ENCODE measurements at places on chromosomes 2 and 18.

DNA sequence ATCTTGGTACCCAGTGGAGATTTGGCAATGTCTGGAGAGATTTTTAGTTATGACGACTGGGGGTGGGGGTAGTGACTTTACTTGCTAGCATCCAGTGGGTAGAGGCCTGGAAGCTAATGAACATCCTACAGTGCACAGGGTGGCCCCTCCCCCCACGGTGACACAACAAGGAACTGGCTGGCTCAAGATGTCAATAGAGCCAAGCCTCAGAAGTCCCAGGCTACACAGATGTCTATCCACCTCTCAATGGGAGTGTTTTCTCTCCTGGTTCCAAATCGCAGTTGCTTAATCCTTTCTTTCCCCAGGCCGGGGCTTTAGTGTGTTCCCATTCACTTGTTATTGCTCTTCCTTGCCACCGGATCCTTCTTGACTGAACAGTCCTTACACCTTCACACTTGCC is 9.3 kb upstream of the CCBE1 start:
- no peak overlapping the region for H3K4me3 ChIP-seq
- no peaks in the 10 kb centered on the region for H3K36me3 ChIP-seq
- H3K4me1 ChIP-seq = peaks cover 8% of the 10 kb centered on the region
- no peak overlapping the region for H3K27ac ChIP-seq
- H3K27me3 ChIP-seq = no peaks in the 10 kb centered on the region

DNA sequence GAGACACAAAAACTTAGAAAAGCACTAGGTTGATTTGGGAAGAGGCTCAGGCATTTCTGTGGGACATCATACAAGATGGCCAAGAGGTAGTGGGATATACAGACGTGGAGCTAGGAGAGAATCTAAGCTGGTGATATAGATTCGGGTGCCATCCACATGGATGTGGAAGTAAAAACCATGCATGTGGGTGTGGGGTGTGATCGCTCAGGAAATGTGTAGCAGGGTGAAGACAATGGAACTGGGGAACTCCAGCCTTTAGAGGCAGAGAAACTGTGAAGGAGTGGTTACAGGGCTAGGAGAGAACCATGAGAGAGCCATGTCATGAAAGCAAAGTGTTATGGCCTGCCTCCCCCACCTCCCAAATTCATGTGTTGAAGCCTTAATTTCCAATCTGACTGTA is 43.0 kb upstream of the CTLA4 start:
- H3K27ac ChIP-seq = no peak overlapping the region
- no peaks in the 10 kb centered on the region for H3K36me3 ChIP-seq
- H3K4me3 ChIP-seq = no peak overlapping the region
- no peak for DNase-seq
- H3K27me3 ChIP-seq = peaks cover 7% of the 10 kb centered on the region
- no peaks in the 10 kb centered on the region for H3K4me1 ChIP-seq

GRCh38 chr2:129829588-129829987 is 149.9 kb upstream of the RAB6C start:
- no peak overlapping the region for H3K4me3 ChIP-seq
- no peaks in the 10 kb centered on the region for H3K36me3 ChIP-seq
- no peaks in the 10 kb centered on the region for H3K27me3 ChIP-seq
- no peak overlapping the region for H3K27ac ChIP-seq

DNA sequence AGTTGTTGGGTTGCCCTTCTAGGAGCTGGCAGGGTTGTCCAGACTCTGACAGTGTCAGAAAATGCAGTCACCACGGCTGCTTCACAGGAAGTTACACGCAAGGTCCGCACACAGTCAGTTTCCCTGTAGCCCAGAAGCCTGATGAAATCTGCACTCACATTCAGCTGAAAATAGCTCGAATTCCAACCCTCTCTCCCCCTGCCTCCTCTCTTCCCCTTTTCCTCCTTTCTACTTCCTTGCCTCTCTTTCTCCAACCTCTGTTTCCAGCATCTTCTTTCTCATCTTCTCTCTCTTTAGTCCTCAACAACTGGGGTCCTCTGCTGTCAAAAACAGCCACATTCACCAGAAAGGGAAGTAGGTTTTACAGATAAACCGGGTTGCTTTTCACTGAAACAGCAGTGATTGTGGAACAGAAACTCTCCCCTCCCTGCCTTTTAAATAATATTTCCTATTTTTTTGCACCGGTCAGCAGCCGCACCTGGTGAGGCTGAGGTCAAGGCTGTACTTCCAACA is 69.3 kb downstream of the BCL11A start:
- no peaks in the 10 kb centered on the region for H3K36me3 ChIP-seq
- DNase-seq = peak; percentile 77
- H3K4me1 ChIP-seq = peaks cover 7% of the 10 kb centered on the region
- no peak overlapping the region for H3K4me3 ChIP-seq

- no peak overlapping the region for H3K27ac ChIP-seq
- no peaks in the 10 kb centered on the region for H3K27me3 ChIP-seq
- H3K4me1 ChIP-seq = peaks cover 6% of the 10 kb centered on the region
- H3K4me3 ChIP-seq = no peak overlapping the region
- peak; percentile 39 for DNase-seq
These were observed 4.7 kb downstream of the ACVR1 start for GRCh38 chr2:157871415-157871814.

GRCh38 chr18:47917923-47918610 is 12.4 kb downstream of the SMAD2 start:
- no peaks in the 10 kb centered on the region for H3K27me3 ChIP-seq
- H3K27ac ChIP-seq = no peak overlapping the region
- H3K4me3 ChIP-seq = no peak overlapping the region
- peaks cover 2% of the 10 kb centered on the region for H3K36me3 ChIP-seq

DNA sequence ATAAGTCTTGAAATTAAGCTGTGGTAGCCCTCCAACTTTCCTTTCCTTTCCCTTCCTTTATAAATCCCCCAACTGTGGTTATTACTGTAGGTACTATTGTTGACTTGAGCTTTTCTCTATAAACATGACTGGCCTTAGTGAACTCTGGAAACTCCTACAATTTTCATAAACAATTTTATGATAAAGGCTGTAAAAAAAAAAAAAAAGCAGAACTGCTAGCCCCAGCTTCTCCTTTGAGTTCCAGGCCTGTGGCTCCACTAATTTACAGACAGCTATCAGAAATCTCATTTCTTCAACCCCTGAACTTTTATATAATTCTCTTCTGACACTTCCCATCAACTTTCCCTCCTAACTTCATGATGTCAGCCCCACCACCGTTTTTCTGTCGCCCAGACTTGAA is 174.3 kb downstream of the IKZF2 start:
- no peaks in the 10 kb centered on the region for H3K27me3 ChIP-seq
- H3K4me1 ChIP-seq = no peaks in the 10 kb centered on the region
- DNase-seq = no peak
- no peak overlapping the region for H3K27ac ChIP-seq

DNA sequence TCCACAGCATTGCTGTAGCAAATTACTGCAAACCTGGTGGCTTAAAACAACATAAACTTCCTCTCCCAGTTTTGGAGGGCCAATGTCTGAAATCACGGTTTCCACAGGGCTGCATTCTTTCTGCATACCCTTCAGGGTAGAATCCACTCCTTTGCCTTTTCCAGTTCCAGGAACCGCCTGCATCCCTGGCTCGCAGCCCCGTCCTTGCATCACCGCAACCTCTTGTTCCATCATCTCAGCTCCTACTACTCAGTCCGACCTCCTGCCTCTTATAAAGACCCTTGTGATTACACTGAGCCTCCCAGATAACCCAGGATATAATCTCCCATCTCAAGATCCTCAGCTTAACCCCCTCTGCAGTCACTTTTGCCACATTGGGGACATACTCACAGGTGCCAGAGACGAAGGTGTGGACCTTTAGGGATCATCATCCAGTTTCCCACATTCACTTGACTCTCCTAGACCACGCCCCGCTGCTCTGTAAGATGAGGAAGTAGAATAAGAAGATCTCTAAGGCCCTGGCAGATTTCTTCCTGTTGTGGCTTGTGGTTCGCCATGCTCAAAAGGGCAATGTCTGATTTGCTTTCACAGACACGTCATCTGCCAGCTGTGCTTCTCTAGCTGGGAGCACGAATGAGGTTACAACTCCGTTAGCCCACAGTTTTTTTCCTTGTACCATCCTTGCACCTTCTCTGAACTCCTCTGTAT is 103.6 kb upstream of the AGAP1 start:
- no peak overlapping the region for H3K27ac ChIP-seq
- H3K27me3 ChIP-seq = no peaks in the 10 kb centered on the region
- no peaks in the 10 kb centered on the region for H3K36me3 ChIP-seq
- peak; percentile 57 for DNase-seq
- no peaks in the 10 kb centered on the region for H3K4me1 ChIP-seq
- H3K4me3 ChIP-seq = no peak overlapping the region

DNA sequence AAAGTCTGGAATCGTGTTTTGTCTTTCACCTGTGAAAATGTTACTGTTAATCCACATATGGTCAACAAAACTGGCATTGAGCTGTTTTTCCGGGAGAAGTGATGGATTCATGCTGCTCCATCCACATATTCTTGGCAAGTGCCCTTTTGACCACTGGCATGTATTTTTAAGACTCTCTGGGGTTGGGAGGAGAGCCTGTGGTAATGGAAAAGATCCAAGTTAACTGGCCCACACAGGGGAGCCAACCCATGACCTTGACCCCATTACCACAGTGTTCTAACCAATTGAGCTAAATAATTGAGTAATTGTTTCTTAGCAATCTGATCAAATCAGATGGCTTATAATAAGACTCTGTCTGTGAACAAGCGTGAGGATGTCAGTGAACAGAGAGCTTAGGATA is 296.2 kb upstream of the NRP2 start:
- H3K27ac ChIP-seq = no peak overlapping the region
- H3K4me3 ChIP-seq = no peak overlapping the region
- peak; percentile 81 for DNase-seq
- no peaks in the 10 kb centered on the region for H3K4me1 ChIP-seq
- H3K27me3 ChIP-seq = no peaks in the 10 kb centered on the region
- no peaks in the 10 kb centered on the region for H3K36me3 ChIP-seq

DNA sequence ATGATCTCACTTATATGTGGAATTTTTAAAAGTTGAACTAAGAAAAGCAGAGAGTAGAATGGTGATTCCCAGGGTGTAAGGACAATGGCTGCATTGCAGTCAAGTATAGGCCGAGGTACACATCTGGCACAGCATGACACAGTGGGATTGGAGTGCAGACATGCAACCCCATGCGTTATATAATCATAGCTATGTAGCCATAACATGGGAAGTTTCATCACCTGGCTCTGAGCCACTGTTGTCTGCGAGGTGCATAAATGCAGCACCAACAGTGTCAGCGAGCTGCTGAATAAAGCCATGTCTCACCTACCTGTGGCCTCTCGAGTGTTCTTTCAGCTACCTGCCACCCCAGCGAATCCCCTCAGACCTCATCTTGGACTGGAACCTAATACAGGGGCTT is 61.7 kb downstream of the CDC42EP3 start:
- H3K4me3 ChIP-seq = no peak overlapping the region
- peaks cover 7% of the 10 kb centered on the region for H3K4me1 ChIP-seq
- H3K27ac ChIP-seq = no peak overlapping the region
- no peaks in the 10 kb centered on the region for H3K27me3 ChIP-seq
- no peaks in the 10 kb centered on the region for H3K36me3 ChIP-seq
- DNase-seq = no peak

DNA sequence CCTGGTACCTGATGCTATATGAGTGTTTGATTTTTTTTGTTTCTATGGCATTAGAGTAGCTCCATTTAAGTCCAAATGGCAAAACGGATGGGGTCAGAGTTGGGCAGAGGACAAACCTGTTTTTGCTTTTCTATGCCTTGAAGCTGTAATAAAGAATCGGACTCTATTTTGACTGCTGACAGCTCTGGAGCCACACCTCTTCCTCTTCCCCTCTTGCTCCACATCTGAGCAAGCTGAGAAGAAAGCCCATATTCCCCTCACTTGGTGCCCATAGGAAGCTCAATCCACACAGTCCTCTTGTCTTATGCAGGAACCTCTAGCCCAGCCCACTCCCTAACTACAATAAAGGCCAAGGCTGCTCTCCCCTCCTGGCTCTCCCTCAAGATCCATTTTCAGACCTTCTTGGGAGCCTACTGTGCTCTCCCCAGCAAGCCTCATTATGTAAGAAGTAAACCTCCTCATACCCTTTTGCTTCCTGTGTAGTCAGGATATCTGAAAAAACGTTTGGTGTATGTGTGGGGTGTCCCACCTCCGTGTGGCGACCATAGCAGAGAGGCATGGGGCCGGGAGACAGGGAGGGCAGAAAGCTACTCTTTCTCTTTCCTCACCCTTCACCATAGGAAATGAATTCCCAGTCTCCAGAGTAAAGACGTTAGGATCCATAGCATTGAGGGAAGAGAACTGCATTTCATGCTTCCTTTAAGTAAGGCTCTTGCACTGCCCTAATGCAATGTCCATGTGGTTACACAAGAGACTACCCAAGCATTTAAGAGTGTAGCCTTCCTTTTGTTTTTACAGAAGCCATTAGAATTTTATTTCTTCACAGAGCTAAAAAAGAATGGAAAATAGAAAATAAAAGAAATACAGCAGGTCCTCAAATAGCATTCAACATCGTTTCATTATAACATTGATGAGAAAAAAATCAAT is 41.9 kb upstream of the RAPGEF4 start:
- peaks cover 28% of the 10 kb centered on the region for H3K4me1 ChIP-seq
- H3K27ac ChIP-seq = peak overlapping the region; percentile 37

DNA sequence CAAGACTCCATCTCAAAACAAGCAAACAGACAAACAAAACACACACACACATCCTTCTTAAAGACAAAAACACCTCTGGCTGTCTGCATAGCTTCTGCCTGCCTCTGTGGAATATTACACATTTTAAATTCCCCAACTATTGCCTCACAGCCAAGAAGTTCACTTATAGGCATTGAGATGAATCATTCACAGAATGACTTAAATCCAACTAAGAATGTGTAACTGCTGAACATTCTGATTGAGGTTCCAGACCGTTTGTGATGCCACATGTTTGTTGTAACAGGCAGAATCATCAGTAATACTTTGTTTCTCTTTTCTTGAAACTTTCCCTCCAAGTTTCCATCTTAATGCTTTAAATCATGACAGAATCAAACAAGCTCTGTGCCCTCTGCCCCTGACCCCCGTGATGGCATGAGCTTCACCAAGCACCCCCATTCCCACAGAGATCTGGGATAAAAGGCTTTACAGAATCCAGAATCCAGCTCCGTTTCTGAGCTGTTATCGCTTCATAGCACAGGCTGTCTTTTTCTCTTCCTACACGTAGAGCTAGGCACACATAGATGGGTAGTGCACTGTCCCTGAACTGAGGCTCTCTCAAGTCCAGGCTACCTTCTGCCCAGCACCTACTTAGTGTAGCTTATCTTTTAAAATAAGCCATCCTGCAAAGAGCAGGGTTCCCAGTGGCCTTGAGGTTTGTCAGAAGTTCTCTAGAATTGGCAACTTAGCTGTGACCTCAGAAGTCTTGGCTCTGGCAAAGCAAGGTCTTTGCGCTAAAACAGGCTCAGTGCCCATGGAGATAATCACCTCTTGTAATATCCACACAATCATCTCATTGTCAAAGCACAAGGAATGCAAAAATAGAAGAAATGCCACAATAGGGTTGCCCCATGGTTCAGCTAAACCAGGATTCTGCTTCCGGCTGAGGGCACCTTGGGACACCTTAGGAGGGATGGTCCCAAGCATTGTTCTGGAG is 32.9 kb downstream of the EPAS1 start:
- H3K27ac ChIP-seq = peak overlapping the region; percentile 77
- H3K36me3 ChIP-seq = no peaks in the 10 kb centered on the region
- peak; percentile 94 for DNase-seq
- H3K27me3 ChIP-seq = no peaks in the 10 kb centered on the region
- H3K4me1 ChIP-seq = peaks cover 54% of the 10 kb centered on the region

GRCh38 chr2:43313642-43314017 is 87.2 kb upstream of the ZFP36L2 start:
- H3K27me3 ChIP-seq = no peaks in the 10 kb centered on the region
- peaks cover 5% of the 10 kb centered on the region for H3K4me1 ChIP-seq
- no peaks in the 10 kb centered on the region for H3K36me3 ChIP-seq

GRCh38 chr2:62197011-62197924 is 1.4 kb downstream of the B3GNT2 start:
- peaks cover 2% of the 10 kb centered on the region for H3K4me1 ChIP-seq
- no peak for DNase-seq
- H3K27ac ChIP-seq = no peak overlapping the region
- no peaks in the 10 kb centered on the region for H3K36me3 ChIP-seq

All from fibroblast of lung (primary cell).